NCI-H2107 (cell line): ENCODE measurements at places on chromosomes 4 and X.

GRCh38 chr4:186132577-186133242 is 28.2 kb downstream of the FAM149A start:
- no peak for DNase-seq

DNA sequence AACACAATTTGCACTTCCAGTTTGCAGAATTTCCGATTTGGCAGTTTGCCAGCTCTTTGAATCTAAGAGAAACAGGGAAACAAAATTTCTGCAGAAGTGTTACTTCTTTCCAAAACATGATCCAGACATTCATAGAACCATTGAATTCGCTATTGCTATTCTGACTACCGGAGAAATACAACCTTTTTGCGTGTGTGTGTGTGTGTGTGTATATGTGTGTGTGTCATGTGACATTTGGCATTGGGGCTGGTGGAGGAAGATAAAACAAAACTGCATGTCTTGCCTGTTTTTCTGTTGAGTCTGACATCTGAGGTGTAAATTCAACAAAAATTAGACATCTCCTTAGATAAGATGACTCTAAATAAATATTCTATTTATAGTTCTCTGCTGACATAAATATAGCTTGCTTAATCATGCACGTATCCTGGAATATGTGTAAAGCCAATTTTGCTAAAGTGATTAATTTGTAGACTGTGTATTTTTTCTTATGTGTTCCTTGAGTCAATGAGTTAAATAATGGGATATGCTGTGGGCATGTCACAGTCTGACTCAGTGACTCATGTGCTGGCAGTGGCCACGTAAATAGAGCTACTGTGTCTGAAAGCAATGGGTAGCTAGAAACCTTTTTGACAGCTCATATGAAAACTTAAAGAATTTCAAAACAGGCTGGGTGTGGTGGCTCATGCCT is 98.9 kb downstream of the HPGD start:
- no peak for DNase-seq

- DNase-seq: no peak
Measured at GRCh38 chrX:38183596-38183995, 37.1 kb downstream of the SRPX start.

GRCh38 chrX:130726661-130727060 is 176.3 kb downstream of the ENOX2 start:
- DNase-seq: no peak

GRCh38 chr4:8939160-8939839 is 67.7 kb upstream of the HMX1 start:
- no peak for DNase-seq

DNA sequence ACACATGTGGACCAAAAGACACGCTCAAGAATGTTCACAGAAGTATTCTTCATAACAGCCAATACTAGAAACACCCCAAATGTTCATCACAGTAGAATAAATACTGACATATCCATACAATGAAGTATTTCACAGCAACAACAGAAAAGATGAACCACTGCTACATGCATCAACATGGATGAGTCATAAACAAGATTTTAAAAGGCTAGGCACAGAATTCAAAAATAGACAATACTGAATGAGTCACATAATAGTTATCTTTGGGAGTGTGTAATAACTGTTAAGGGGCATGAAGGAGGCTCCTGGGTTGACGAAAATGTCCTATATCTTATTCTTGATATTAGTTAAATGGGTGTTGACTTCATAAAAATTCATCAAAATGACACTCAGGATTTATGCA is 43.5 kb downstream of the CLOCK start:
- no peak for DNase-seq

- no peak for DNase-seq
Measured at GRCh38 chr4:8269535-8270417, at the start of gene HTRA3. HTRA3 (plus strand) TSS chr4:8269754; CDS start chr4:8269969, 215 bp downstream.

GRCh38 chr4:57371671-57372070 is 261.5 kb upstream of the IGFBP7 start:
- no peak for DNase-seq

- DNase-seq: peak; percentile 62
Measured at GRCh38 chrX:17021851-17022604, 75.6 kb downstream of the REPS2 start.

DNA sequence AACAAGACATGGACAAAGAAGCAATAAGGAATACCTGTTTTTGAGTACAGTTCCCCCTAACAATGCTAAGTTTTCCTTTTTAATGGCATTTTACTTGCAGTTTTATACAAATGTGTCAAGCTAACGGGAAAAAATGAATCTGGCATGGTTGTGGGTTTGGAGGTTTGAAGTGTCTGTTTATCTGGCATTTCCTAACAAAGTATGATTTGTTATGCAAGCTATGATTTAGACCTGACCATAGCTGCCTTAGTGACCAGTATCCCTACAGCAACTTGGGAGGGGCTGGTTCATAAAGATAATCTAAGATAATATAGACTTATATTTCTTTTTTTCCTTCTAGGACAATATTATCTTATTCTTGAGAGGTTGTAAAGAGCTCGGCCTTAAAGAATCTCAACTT is 60.6 kb downstream of the LIMCH1 start:
- no peak for DNase-seq

DNA sequence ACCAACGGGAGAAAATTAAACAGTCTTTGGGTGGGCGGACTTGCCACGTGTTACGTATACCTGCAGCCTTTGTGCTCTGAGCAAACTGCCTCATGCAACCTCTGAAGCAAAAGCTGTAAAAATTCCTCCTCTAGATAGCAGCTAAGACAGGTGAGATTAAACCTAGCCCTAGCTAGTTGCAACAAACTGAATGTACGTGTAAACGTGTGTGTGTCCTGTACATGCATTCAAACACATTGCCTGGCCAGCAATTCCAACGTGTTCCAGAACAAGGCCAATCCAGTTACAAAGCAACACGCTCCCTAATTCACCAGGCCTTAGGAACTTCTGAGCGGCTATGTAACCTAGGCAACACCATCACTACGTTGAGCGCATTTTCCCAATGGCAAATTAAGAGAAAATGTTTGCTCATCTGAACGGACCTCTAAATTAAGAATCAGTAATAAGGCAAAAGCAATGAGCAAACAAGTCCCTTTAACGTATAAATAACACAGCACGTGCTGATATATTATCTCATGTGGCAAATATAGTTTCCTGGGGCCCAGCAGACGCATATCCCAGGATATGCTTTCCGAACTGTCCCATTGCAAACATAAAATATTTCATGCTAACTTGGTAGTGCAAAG is 792 bp downstream of the PPID start:
- DNase-seq: no peak

DNA sequence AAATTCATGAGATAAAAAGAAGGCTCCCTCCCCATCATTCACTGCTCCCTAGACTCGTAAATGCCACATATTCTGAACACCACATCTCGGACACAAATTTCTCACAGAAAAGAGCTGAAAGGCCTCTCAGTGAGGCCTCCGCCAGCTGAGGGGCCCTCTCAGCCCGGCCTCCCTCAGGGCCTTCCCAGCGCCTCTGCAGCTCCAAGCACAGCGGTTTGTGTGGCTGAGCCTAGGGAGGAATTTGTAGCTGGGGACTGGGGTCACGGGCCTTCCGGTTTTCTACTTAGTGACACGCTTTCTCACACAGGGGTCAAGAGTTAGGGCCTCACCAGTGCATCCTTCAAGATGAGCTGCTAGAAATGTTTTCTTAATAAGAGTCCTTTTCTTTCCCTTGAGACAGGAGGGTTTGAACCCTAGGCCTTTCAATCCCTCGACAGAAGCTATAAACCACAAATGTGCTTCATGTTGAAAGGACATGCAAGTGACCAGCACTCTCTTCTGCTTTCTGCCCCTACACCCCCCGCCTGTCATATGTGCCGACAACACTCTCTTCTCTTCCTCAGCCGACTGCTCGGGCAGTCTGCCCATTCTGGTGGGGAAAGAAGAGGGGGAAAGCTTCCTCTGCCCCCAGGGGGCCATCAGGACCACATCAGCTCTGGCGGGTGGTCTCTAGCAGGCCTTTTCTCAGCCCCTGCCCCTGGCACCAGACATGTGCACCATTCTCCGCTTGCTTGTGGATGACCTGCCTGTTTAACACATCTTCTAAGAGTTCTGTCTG is 104.9 kb downstream of the CHIC2 start:
- no peak for DNase-seq

DNA sequence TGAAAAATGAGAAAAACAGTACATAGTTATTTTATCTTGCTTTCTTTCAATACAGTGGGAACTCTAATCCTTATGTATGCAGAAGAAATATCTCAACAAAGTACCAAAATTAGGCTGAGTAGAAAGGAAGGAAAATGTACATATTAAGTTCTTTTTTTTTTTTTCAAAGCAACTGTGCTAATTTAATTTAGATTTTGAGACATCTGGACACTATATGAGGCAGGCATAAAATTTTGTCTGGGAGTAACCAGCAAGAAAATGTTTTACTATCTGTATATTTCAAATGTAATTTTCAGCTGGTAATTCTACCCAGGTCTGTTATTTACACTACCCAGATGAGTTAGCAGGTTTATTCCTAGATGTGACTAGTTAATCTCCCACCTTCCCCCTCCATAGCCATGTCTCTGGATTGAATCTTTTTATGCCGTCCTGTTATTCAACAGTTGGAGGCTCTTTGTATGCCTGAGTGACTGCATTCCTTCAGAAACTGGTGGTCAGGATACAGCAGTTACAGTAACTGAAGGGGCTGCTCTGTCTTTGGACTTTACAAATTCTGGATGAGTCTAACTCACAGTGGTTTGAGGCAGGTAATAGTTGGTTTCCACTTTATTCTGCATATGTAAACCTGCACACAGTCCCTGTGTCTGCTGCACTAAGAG is 633.6 kb downstream of the PCDH18 start:
- DNase-seq: no peak

GRCh38 chr4:123787512-123788080 is 391.0 kb downstream of the SPRY1 start:
- DNase-seq: no peak

- DNase-seq: peak; percentile 50
Measured at GRCh38 chr4:81757691-81758090, 286.0 kb upstream of the RASGEF1B start.

DNA sequence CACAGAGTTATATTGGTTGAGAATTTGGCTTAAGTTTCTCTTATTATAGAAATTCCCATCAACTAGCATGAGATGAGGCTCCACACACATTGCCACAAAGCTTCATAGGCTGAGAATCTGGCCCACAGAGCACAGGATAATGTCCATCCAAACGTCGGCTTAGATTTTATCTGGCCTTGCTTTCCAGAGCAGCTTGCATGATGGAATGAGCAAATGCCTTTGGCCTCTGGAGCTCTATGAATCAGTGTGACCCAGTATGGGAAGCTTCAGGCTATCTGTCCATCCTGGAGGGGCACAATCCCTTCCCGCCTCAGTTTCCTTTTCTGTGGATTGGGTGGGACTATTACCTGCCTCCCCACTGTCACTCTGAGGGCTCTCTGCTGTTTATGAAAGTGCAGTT is 131.5 kb upstream of the NDP start:
- DNase-seq: no peak

DNA sequence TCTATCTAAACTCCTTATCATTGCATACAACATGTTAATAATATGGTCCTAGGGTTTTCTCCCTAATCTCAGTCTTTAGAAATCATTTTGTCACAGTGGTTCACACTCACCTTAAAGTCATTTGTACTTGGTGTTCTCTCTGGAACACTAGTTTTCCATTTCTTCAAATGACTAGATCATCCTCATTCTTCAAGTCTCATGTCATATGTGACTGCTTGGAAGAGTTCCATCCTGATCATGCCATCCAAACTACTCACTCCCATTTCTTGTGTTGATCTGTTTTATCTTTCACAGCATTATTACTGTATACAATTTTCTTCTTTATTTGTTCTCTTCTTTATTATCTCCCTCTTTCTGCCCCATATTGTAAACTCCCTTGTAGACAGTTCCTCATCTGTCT is 66.5 kb downstream of the HTR2C start:
- DNase-seq: no peak

DNA sequence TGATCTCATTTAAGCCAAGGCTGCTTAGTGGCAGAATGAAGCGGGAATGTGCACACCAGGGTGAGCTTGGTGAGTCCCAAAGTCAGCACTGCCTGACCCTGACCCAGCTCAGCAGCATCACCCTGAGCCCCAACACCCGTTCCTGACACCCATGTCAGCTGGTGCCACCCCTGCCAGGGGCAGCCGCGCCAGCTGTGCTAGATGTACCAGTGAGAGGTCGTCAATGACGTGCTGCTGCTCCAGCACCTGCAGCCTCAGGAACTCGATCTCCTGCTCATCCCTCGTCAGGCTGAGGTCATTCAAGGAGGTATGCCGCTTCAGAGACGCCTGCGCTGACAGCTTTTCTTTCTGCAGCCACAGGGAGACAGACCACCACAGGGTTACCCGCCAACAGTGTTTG is 61.7 kb upstream of the C4orf50 start:
- DNase-seq: no peak

DNA sequence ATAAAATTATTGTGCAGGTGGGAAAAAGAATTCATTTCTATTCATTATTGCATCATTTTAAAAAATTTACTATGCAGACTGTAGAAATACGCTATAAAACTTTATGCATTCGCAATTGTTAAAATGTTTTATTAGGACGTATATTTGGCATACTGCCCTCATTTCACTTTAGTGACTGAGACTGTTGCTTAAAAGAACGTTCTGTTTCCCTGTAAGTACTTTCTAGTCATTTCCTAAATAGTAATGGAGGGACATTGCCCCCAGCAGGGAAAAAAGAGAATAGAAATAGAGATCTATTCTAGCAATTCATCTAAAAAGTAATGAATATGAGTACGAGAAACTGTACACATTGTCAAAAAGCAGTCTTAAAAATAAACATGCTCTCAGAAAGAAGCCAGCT is 1295.8 kb upstream of the TENM3 start:
- DNase-seq: peak; percentile 0

- no peak for DNase-seq
Measured at GRCh38 chr4:76518241-76518640, 83.2 kb downstream of the SHROOM3 start.

GRCh38 chr4:155559915-155560314 is 106.7 kb upstream of the GUCY1A1 start:
- DNase-seq: no peak

GRCh38 chr4:77872723-77873445 is 10.3 kb downstream of the MRPL1 start:
- no peak for DNase-seq

- DNase-seq: no peak
Measured at GRCh38 chrX:28638775-28639174, 51.5 kb downstream of the IL1RAPL1 start.

- DNase-seq: no peak
Measured at GRCh38 chrX:18855919-18856644, 127.8 kb downstream of the PHKA2 start.

DNA sequence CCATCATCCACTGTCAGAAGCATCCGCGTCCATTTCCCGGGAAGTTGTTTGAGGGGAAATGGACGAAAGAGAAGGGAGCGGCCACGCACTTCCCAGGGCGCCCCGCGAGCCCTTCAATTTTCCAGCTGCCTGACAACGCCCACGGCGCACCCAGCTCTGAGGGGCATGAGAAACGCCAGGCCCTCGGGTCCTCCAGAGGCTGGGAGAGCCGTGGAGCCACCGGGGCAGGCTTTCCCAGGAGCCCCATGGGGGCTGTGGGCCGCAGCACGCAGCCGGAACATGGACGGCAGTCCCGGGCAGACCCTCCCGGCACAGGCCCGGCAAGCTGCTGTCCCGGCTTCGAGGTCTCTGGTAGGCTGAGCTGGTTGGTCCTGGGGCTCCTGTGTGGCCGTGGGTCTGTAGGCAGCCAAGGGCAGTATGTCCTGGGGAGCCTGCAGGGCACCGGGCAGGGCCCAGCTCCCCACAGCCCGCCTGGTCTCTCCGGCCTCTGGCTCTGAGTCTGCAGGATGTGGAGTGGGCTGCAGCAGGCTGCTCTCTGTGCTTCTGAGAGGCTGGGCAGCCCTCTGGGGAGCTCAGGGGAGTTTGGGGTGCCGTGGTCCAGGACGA is 115.2 kb downstream of the FAM53A start:
- no peak for DNase-seq

- DNase-seq: no peak
Measured at GRCh38 chr4:143486314-143486713, 27.2 kb upstream of the SMARCA5 start.
